Activated CD8-positive, alpha-beta T cell treated with anti-CD3 and anti-CD28 coated beads, Interleukin-2, amount 10 ng/mL, durations not matched to agents 7 days and 5 days (primary cell): ENCODE measurements at places on chromosomes 1 and 21.

DNA sequence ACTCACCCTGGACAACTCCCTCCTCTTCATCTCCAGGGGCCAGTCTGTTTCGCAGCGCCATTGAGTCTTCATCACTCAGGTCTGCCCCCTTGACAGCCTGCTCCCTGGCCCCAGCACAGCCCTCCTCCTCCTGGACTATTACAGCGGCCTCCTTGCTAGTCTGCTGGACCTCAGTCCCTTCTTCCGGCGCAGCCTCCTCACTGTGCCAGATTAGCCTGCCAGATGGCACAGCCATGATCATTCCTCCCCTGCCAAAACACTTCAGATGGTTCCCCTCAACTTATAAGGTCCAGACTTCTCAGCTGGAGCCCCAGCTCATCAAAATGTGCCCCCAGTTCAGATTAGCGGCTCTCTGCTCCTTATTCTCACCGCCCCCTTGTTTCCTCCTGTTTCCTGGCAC is 7.0 kb upstream of the CELSR2 start:
- no peak for DNase-seq

DNA sequence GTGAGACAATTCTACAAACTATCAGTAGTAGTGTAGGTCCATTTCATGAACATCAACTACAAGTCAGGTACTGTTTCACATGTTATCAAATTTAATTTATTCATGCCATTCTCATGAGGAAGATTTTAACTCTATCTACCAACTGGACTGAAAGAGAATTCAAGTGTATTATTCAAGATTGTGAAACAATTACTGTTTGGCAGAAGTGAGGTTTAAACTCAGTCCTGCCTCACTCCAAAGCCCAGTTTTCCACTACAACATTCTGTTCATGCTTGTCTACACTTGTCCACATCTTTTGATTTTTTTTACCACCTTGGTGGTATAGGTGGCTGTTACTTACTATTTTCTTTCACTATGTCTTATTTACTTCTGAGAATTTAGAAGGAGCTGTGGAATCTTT is 272.9 kb downstream of the TGFB2 start:
- DNase-seq: no peak

- DNase-seq: no peak
Measured at GRCh38 chr1:184242507-184242943, 144.3 kb upstream of the C1orf21 start.

DNA sequence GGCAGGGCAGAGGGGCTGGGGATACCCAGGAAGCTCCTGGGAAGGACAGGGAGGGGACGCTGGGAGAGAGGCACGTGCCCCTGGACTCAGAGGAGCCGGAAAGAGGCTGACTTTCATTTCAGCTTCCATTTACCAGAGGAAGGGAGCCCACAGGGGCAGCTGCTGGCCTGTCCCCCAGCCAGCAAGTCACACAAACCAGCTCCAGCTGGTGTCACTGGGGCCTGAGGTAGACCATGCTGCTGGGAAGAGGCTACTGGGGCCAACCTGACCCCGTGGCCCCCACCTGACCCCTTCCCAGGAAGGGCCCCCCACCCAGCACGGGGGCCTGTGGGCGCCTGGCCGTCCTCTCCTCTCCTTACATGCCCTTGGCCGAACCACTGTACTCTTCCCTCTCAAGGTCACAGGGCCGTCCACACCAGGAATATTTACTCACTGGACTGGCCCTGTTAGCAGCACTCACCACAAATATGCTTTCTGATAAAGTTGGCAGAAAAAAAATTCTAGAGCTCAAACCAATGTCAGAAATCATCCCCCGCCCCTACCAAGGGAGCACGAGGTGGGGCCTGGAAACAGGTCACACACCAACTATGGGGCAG is 110.5 kb downstream of the CASZ1 start:
- no peak for DNase-seq
